ENCODE measurements at places on chromosomes 2 and 18. TPM values are rescaled to one million over a fixed set of nuclear protein-coding genes. Genes with fewer than 3 reads are reported as not detected.

Gene SCYGR4
- total RNA-seq, result not detected

Gene NMUR1
- total RNA-seq, result 0.23 TPM

Gene KIAA2012
- total RNA-seq, result 0.38 TPM

Gene FOSL2
- total RNA-seq, result 2.2 TPM

Gene OTOF
- 0.37 TPM for total RNA-seq

Gene MLPH
- 1.2 TPM for total RNA-seq

Gene ATG9A
- 30.7 TPM for total RNA-seq

All from motor neuron (in vitro differentiated cells).